CD4-positive, alpha-beta T cell treated with Interleukin-10 for 1 hour (primary cell): ENCODE measurements at places on chromosomes 7 and 10.

DNA sequence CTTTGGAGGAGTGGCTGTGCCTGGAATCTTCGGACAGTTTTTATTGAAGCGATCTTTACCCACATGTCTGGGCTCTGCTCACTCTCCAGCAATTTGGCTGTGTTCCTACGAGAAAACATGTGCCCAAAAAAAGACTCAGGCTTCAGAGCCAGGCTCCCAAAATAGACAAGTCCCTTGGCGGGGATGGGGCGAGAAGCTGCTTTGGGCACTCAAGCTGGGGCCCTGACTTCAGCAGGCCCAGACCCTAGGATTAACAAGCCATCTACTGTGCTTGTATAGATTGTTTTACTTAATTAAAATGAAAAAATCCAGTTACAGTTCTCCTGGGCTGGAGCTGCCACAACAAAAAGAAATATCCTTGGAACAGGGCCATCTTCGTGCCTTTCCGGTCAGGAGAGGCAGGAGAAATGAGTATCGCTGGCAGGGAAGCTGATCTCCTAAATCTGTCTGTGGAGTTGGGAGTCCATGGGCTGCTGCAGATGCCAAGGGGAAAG, 51.4 kb upstream of the PDCD4 start:
- DNase-seq: no peak

DNA sequence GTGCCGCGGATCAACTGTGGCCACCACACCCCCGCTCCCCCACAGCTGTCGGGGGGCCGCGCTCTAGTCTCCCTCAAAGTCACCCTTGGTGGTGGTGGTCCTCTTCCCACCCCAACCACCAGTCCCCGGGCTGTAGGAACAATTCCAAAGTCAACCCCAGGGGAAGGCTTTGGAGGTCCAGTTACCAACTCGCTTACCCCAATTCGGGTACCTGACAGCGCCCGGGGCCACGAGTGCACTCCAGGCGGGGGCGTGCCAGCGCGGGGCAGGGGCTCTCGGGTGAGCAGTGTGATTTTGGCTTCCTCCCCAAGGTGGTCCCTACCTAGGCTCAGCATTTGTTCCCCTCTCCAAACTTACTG, 584 bp upstream of the ZMIZ1 start:
- peak; percentile 41 for DNase-seq

DNA sequence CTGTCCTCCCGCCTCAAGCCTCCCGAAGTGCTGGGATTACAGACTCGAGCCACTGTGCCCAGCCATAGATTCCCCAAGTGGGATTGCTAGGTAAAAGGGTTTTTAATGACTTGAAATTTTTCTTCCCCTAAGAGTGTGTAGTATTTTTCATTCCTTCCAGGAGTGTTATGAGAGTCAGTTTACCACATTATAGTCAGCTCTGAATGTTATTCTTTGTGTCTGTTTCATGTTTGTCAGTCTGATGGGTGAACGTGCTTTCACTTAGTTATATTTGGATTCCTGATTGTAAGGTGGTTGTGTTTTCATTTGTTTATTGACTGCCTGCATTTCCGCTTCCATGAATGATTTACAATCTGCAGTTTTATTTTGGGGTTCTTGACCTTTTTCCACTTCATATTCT, 6.3 kb downstream of the ZNF212 start:
- DNase-seq: no peak

- DNase-seq: no peak
Measured at GRCh38 chr10:2990764-2991163, 76.6 kb upstream of the PFKP start.

DNA sequence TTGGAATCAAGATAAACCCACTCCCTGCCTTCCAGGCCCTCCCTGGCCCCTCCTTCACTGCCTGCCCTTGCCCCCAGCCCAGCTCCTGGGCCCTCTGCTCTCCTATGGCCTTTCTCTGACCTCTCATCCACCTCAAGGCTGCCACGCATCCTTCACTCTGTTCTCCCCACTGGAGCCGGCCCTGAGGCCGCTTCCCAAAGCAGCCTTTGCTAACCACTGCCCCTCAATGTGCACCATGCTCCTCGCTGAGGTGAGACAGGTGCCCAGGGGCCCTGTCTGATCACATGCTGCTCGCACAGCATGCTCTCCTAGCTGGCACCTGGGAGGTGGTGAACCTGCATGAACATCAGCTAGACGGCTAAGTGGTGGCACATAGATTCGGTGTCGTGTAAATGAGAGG, 138.5 kb upstream of the RET start:
- no peak for DNase-seq

- no peak for DNase-seq
Measured at GRCh38 chr7:80634505-80634904, 3.9 kb upstream of the CD36 start.

DNA sequence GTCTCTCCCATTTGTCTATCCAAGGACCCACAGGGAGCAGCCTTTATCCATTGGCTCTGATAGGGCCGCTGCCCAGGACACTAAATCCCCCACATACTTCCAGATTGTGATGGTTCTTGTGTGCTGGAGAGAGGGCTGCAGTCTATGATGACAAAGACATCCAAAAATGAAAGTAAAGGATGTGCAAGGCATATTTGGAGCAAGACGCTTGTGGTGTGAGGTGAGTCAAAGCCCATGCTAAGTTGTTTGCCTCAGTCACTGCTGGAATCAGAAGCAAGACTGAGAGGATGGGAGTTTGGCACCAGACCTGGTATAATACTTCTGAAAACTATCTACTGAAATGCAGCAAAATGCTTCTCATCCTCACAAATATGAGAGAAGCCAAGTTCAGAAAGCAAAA, 22.7 kb downstream of the ZNF22 start:
- no peak for DNase-seq

- DNase-seq: no peak
Measured at GRCh38 chr10:867807-868206, 63.7 kb downstream of the LARP4B start.

DNA sequence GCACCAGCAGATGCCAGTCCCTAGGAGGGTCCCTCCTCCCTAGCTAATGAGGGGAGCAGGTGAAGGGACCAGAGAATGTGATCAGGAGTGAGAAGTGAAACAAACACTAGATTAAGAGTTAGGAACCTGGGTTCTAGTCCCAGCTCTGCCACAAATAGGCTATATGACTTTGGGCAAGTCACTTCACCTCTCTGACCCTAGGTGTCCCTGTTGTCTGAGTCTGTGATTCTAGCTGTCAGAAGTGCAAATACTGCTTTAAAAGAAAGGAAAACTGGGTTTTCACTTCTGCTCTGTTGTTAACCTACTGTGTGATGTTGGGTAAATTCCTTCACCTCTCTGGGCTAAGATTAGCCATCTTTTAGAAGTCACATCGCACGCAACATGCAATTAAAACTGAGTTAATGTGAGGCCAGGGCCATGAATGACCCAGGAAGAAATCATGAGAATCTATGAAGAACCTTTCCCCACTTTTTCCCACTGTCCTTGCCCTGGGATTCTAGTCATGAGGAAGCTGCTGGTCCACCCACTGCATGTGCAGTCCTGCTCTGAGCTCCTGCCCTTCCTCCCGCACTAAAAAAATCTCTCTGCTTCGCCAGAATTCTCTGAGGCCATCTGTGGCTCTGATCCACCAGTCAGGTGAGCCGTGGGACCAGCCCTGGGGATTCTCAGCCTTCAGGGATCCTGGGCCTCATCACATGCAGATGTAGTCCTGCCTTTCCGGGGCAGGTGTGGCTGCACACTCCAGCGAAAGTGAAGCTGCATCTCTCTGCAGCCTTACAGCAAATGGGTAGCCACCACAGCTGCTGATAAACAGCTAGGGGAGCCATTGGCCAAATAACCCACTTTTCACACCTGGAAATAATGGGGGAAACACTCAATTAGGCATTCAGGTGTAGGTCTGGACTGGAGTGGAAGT, 181.7 kb downstream of the PLXNA4 start:
- peak; percentile 59 for DNase-seq

DNA sequence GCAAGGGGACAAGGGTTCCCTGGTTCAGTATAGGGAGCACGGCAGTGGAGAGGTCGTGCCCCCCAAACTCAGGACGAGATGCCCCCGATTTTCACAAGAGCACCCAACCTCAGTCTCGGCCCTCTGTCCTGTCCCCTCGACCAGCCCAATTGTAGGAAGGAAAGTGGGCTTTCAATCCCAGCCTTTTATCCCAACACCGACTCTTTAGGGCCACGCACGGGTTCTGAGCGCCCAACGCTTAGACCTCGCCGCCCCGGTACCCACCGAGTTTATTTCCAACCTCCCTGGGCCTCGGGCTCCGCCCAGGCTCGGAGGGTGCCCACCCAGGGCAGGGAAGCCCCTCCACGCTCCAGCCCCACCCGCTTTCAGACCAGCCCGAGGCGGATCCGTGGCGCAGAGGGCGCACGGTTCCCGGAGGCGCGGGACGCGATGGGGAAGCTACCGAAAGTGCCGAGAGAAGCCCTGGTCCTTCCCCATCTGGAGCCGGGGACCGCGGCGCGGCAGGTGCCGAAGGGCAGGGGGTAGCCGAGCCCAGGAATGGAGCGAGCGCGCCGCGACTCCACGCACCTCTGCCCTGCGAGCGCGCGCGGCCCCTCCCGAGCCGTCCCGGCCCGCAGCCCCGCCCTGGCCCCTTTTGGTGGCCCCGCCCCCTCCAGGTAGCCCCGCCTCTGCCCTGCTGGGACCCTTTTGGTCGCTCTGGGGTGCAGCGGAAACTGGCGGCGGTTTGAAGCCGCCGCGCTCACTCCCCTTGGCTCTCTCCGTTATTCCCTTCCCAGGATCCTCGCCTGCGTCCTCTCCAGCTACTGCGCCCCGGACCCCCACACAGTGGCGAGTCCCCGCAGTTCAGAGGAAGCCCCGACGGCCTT, 20.4 kb downstream of the GRID2IP start:
- DNase-seq: peak; percentile 70

GRCh38 chr10:13699216-13699615, 112.5 kb downstream of the PRPF18 start:
- DNase-seq: no peak

DNA sequence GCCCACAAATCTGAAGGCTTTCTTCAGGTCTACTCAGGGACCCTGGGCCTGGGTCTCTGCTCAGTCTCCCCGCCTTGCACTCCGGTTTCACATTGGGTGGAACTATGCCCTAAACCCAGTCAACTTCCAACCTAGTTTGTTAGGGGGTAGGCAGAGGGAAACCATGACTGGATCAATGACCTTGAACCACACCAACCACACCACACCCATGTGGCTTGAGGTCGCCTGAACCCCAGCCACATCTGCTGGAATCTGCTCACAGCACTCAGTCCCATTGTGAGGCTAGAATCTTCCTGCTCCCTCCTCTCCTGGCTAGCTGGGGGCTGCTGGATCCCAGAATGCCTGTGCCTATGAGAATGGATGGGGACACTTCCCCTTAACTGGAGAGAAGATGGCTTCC, 17.9 kb downstream of the RFC2 start:
- no peak for DNase-seq

DNA sequence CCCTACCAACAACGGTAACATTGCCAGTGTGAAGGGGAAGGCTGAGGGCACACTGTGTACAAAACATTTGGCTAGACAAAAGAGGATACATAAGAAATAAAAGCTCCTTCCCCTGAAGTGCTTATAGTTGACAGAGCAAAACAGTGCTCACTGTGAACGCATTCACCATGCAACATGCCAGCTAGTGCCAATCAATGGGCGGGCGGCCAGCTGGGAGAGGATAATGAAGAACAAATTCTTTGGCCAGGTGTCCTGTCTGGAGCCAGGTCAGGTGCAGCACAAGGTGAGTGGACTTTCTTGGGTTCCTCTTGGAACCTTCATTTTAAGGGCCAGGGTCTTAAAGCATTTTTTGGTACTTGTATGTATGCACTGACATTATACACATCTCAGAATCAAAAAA, 106.1 kb downstream of the ICA1 start:
- no peak for DNase-seq

DNA sequence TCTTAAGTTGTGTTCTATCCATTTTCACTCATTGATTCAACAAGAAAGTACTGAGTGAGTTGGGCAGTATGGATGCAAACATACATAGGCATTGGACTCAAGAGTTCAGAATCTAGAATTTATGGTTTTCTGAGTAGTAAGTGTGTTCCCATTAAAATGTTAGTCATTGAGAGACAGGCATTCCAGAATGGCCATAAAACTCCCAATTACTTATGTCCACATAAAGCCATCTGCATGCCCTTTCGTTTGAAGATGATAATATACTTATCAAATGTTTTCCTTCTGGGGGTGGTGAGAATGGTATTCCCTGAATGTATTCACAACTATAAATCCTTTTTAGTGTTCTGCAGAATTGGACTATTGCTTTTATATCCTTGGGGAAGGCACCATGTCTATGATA, 131.6 kb downstream of the CD36 start:
- no peak for DNase-seq

- no peak for DNase-seq
Measured at GRCh38 chr10:79404690-79405131, 40.7 kb downstream of the ZCCHC24 start.

DNA sequence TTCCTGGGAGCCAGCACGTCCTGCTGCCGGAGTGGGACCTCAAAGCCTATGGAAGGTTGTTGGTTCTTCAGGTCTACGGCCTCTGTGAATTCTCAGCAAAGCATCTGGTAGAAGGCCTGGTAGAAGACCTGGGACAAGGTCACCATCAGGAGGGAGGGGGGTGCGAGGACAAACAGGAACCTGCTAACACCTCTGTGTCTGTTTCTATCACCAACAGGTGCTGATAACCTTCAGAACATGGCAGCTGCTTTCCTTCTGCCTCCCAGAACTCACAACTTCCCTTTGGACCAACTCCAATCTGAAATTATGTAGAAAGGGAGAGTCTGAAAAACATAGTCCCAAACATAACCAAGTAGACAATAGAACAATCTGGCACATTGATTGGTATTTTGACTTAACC, 8.3 kb upstream of the MET start:
- DNase-seq: no peak

GRCh38 chr7:120123528-120123927, 149.4 kb upstream of the KCND2 start:
- no peak for DNase-seq

DNA sequence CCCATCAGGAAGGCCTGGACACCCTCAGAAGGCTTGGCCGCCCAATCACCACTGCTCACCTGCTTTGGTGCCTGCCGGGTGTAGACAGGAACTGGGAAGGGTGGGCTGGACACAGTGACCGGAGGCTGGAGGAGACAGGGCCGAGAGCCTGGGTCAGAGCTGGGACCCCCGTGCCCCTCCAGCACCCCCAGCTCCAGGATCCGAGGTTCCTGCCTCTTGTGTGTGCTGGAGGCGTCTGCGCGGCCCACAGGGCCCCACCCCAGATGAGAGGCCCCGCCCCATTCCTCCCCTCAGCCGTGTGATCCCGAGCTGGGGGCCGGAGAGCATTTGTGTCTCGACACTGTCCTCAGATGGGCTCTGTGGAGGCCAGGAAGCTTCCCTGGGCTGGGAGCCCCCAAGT, 9.4 kb downstream of the ADAM8 start:
- DNase-seq: no peak
